ENCODE measurements at places on chromosomes 12 and 14. TPM values are rescaled to one million over a fixed set of nuclear protein-coding genes. Genes with fewer than 3 reads are reported as not detected.

GRCh38 chr12:12007001-12007712 lies 63.6 kb upstream of the BCL2L14 start:
- DNase-seq: no peak

The SOAT2 gene
- 9.7 TPM for total RNA-seq

GRCh38 chr12:29103539-29103974 lies 45.5 kb upstream of the FAR2 start:
- DNase-seq: no peak

DNA sequence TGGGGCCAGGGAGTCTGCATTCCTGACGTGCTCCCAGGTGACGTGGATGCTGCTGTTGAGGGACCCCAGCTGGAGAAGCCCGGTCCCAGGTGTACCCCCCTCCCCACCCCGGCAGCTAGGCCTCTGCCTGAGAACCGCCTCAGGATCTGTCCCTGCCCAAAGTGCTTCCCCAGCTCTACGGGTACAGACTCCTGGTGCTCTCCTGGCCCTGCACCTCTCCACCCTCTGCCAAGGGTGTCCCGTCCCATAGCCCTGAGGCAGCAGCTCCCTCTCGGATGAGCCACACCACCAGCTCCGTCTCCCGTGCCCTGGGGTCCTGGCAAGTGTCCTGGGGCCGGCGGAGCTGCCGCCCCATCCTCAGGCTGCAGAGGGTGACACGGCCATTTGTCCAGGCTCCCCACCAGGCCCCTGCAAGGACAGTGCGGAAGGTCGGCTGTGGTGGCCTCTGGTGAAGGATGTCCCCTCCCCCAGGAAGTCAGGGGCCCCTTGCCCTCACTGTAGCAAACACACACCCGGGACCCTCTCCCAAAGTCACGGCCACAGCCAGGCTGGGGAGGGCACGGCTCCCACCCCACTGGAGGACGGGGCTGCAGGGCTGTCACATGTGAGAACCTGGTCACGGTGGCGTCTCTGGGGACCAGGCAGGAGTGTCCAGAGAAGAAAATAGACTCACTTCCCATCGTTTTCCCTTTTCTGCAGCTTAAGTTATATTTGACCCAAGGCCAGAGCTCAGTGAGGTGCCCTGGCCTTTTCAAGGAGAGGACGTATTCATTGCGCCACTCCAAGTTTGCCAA lies 74.4 kb upstream of the FBRSL1 start:
- no peak for DNase-seq

DNA sequence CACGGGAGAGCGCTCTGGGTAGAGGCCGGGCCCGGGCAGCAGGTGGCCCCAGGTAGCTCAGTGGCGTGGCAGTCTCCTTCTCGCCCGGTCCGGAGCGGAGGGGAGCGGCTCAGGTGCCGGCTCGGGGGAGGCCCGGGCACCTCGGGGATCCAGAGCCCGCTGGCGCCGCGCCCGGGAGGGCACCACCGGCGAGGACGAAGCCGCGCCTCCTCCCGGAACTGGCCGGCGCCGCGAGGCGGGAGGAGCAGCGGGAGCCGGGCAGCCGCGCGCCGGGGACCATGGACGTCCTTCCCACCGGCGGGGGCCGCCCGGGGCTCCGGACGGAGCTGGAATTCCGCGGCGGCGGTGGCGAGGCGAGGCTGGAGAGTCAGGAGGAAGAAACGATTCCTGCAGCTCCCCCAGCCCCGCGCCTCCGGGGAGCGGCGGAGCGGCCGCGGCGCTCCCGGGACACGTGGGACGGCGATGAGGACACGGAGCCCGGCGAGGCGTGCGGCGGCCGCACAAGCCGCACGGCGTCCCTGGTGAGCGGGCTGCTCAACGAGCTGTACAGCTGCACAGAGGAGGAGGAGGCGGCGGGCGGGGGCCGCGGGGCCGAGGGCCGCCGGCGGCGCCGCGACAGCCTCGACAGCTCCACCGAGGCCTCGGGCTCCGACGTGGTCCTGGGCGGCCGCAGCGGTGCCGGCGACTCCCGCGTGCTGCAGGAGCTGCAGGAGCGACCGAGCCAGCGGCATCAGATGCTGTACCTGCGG lies 21.5 kb upstream of the GNS start:
- peak; percentile 64 for DNase-seq

DNA sequence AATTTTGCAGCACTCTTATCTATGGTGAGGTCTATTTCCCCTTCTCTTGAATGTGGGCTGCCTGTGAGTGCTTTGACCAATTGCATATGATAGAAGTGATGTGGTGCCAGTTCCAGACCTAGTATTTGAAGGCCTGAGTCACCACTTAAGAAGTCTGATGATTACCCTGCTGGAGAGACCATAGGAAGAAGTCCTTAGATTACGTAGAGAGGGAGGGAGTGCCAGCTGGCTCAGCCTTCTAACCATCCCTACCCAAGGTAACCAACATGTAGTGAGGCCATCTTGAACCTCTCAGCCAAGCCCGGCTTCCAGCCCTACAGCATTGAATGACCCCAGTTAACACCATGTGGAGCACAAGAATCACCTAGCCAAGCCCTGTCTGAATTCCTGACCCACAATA lies 166.9 kb downstream of the NELL2 start:
- DNase-seq: no peak

GRCh38 chr14:91405241-91405721 lies 12.3 kb downstream of the CCDC88C start:
- DNase-seq: no peak

GRCh38 chr14:39956372-39956771 lies 524.1 kb upstream of the FBXO33 start:
- no peak for DNase-seq

DNA sequence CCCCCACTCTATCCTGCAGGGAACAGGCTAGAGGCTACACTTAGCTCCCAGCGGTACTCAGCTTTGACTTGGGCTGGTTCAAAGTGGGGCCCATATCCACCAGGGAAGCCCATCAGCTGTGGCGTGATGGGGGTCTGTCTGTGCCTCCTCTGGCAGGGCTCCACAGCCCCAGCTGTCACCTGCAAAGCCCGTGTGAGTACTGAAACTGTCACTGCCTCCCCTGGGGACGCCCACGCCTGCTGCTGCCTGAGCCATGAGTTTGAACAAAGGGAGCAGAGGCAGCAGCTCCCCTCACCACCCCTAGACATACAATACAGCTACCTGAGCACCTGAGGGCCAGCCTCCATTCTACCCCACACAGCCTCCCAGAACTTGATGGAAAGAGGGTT lies 5.0 kb downstream of the REM2 start:
- DNase-seq: no peak

DNA sequence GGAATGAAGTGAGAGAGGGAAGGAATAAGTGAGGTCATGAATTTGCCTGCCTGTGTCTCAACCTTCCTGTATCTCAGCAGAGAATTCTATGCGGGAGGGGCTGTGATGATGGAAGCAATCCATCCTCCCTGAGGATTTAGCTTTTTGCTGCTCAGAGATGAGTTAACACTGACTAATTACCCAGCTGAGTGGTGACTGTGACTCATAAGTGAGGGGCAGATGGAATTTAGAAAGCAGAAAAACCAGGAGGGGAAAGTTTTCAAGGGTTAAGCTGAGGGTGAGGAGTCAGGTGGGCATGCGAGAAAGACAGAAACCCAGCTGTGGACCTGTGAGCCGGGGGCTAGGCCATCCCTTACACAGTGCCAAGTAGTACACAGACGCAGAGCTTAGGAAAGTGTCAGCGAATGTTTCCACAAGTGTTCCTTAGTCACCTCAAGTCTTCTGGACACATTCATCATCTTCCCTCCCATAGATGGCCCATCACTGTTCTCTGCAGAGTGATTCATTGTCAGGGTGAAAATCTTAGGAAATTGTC lies 277.9 kb downstream of the IPO8 start:
- no peak for DNase-seq

- no peak for DNase-seq
These were observed 336.1 kb downstream of the MED13L start for GRCh38 chr12:115941362-115941761.

DNA sequence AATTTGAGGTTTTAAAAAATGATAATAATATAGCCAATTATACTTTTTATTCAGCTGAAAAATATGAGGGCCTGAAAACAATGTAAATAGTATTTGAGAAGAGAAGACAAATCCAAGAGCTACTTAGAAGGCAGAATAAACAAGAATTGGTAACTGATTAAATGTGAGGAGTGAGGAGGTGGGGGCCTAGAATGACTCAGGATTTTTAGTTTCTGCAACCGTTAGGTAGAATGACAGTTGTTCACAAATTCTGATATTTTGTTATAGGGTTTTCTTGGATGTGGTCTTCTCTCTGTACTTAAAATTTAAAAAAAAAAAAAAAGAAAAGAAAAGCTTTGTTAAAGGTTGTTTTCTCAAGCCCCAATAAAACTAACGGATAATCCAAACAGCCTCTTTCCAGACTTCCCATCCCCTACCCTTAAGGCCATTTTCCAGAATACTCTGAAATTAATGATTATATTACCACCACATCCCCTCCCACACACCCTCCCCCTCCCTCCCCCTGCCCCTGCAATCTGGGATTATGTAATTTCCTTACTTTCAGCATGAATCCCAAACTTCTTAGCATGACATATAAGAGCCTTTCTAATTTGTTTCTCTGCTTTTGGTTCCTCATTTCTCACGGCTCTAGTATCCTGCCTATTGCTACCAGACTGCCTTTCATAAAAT lies 50.4 kb downstream of the LRP6 start:
- no peak for DNase-seq

The WSCD2 gene
- not detected for total RNA-seq

DNA sequence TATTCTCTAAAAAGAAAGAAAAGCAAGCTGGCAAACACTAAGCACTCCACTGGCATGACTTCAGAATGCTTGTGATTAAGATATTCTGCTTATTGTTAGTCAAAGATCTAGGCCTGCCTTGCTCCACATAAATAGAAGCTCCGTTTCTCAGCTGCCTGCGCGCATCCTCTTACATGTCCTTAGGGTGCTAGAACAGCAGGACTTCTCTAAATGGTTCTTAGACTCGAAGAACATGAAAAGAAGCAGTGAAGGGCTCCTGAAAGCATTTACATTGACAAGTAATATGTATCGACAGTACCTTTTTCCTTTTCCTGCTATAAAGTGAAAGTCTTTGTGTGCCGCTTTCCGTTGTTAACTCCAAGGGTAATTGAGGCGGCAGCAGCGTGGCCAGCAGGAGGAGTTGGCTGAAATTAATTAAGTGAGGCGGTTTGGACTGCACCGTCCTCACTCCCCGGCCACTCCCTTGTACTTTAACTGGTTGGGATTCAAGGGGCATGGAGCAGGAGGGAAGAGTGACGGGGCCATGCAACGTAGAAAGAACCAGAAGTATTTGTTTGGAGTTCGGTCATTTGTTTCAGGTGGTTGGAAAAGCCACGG lies 34.2 kb upstream of the OTX2 start:
- DNase-seq: no peak

The IL26 gene
- not detected for total RNA-seq

GRCh38 chr12:127165567-127166392 lies 1101.2 kb upstream of the TMEM132C start:
- peak; percentile 91 for DNase-seq

GRCh38 chr14:99846808-99847207 lies 53.6 kb downstream of the EML1 start:
- no peak for DNase-seq

- DNase-seq: no peak
These were observed 9.6 kb downstream of the PFKM start for GRCh38 chr12:48128800-48129199.

GRCh38 chr12:15677726-15678201 lies 111.4 kb downstream of the EPS8 start:
- DNase-seq: no peak

- DNase-seq: no peak
These were observed 377.7 kb downstream of the NUAK1 start for GRCh38 chr12:105761075-105761474.

GRCh38 chr12:27233814-27234213 lies 10.3 kb upstream of the STK38L start:
- DNase-seq: no peak

The ANKRD52 gene
- 46.3 TPM for total RNA-seq

The MYO1H gene
- total RNA-seq: 0.18 TPM
